AG20443 (cell line): ENCODE measurements at places on chromosomes 3 and 15.

DNA sequence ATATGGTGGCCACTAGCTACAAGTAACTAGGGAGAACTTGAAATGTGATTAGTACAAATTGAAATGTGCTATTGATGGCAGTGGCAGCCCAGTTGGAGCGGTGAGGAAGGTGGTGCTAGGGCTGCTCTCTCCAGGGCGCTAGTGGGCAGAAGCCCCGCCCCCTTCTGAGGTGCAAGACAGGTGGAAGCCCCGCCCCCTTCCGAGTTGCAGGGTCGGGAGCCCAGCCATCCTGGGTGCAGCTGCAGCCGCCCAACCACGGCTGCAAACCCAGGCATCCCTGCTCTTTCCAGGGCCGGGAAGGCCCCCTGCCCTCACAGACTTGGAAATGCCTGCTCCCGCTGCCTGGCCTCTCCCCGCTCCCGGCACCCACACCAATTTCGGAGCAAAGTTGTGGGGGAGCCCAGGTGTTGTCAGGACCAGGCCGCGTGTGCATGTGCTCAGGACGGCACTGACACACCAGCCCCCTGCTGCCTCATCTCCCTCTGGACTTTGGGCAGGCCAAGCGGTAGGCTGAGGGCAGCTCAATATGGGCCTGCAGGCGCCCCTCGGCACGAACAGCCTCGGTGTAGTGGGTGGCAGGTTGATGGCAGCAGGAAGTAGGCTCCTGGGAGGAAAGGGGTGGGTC, 10.0 kb downstream of the ATR start:
- no peak for DNase-seq

- no peak for DNase-seq
Observed at GRCh38 chr3:14685179-14685578, 10.2 kb downstream of the C3orf20 start.

GRCh38 chr3:133895208-133896001, at the start of gene RAB6B:
Gene RAB6B, minus strand, starts transcription at chr3:133895882. Its CDS starts 416 bp downstream, at chr3:133895466.
- DNase-seq, result peak; percentile 94

GRCh38 chr15:54839379-54839778, 357.4 kb downstream of the RSL24D1 start:
- DNase-seq, result no peak

GRCh38 chr3:45612918-45613602, 18.5 kb downstream of the LIMD1 start:
- DNase-seq, result no peak

DNA sequence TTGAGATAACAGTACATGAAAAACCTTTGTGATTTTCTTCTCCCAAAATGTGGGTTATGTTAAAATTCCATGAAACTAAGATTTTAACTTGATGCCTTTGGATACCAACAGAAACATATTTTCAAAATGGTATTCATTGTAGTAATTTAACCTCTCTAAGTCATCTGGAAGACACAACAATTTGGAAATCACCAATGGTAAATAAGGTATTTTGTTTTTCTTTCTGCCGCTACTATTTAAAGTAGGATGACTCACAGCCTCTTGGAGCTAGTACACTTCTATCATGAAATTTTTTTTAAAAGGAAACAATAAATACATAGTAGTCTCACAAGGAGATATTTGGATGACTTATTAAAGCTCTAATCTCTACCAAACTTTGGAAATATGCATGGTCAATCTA, 291.6 kb upstream of the VEPH1 start:
- DNase-seq, result peak; percentile 49

- DNase-seq, result no peak
Observed at GRCh38 chr3:132536442-132537153, 60.5 kb upstream of the ACKR4 start.

DNA sequence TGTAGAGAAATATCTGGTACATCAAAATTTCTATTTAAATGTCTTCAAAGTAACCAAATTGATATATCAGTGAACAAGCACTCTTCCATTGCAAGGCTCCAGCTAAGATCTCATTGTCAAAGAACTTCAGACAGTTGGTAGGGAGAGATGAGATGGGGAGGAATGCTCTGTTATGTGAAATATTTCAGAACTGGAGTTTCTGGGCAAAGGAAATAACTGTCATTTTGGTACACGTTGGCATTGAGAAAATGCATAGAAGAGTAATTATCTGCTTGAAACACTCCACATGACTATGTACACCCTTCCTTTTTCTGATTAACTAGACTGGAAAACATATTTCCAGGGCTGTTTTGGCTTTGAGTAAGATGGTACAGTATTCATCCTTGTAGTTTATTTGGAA, 297.5 kb upstream of the RASGRP1 start:
- no peak for DNase-seq

GRCh38 chr3:98966434-98966833, 64.9 kb upstream of the DCBLD2 start:
- no peak for DNase-seq

DNA sequence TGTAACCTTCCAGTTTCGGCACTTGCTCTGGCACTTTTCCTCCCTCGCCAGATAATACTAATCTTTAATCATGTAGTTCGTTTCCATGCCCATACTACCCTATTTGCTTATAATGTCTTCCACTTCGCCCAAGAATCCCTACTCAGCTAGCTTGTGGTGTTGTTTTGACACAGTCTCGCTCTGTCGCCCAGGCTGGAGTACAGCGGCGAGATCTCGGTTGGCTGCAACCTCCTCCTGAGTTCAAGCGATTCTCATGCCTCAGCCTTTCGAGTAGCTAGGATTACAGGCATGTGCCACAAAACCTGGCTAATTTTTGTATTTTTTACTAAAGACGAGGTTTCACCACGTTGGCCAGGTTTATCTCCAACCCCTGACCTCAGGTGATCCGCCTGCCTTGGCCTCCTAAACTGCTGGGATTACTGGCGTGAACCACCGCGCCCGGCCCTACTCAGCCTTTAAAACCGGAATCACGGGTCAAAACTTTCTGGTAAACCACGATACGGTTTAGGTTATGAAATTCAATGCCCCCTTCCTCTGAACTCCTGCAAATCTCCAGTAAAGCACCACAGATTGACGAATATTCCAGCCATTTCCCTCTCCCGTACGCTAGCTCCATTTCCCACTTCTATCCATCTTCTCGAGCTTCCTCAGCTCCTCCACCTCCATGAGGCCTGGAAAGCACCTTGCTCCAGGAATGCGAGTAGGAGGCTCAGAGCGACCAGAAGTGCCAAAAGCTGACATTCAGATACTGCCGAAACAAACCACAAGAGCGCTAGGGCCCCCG, 878 bp upstream of the RAD51 start:
- no peak for DNase-seq

DNA sequence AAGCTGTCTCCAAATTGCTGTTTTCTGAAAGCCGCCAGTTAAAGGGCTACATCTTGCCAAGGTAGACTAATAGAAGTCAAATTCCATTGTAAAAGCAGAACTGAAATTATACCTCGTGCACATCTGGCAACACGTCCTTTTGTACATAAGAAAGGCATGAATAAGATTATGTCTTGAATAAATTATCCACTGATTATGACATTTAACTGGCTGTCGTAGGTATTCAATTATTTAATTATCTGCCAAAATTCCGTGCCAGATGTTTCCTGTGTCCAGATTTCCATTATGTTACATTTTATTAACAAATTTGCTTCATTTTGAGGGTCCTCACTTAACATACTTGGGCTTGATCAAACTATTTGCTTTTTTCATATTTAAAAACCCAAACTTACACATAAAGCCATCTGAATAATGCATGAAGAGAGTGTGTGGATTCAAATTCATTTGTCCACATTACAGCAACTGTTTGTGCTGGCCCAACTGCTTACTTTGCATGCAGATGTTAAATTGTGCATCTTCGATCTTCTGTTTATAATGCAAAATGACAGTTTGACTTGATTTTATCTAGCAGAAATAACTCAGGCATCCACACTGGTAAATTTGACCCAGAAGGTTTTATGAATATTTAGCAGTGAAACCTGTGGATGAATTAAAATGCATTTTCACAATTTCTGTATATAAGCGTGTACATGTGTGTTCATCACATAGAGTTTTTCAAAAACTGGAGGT, 701.5 kb downstream of the ZNF385D start:
- no peak for DNase-seq

DNA sequence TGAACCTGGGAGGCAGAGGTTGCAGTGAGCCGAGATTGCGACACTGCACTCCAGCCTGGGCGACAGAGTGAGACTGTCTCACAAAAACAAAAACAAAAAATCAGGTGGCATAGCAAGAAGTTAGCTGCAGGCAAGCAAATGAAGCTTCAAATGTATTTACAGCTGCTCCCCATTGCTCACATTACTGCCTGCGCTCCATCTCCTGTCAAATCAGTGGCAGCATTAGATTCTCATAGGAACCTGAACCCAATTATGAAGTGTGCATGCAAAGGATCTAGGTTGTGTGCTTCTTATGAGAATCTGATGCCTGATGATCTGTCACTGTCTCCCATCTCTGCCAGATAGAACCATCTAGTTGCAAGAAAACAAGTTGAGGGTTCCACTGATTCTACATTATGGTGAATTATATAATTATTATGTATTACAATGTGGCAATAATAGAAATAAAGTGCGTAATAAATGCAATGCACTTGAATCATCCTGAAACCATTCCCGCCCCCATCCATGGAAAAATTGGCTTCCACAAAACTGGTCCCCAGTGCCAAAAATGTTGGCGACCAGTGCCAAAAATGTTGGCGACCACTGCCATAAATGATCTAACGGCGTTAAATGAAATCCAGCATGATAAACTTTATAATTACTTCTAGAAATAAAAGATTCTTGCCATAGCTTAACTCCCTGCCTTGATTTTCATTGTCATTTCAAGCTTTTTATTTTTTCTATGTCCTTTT, 616.7 kb upstream of the NAALADL2 start:
- DNase-seq, result no peak

GRCh38 chr3:154273381-154273780, 50.9 kb downstream of the DHX36 start:
- no peak for DNase-seq

DNA sequence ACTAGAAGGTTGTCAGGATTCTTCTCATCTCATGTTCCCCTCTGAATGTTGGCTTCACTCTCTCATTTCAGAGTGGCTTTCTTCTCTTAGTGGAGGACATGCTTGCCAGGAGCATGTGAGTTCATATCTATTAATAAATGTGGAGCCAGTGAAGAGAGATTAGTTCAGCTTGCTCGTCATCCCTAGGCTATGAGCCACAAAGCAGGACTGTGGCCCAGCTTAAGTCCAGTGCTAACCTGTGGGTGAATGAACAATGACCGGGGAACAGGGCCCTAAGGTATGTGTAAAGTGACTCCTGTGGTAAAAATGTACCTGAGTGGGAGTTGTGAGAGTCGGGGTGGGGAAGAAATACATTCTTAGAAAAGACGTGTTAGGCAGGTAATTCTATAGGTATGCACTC, 96.9 kb upstream of the TBL1XR1 start:
- DNase-seq, result peak; percentile 78

GRCh38 chr3:64225695-64226499, 631 bp upstream of the PRICKLE2 start:
- no peak for DNase-seq

DNA sequence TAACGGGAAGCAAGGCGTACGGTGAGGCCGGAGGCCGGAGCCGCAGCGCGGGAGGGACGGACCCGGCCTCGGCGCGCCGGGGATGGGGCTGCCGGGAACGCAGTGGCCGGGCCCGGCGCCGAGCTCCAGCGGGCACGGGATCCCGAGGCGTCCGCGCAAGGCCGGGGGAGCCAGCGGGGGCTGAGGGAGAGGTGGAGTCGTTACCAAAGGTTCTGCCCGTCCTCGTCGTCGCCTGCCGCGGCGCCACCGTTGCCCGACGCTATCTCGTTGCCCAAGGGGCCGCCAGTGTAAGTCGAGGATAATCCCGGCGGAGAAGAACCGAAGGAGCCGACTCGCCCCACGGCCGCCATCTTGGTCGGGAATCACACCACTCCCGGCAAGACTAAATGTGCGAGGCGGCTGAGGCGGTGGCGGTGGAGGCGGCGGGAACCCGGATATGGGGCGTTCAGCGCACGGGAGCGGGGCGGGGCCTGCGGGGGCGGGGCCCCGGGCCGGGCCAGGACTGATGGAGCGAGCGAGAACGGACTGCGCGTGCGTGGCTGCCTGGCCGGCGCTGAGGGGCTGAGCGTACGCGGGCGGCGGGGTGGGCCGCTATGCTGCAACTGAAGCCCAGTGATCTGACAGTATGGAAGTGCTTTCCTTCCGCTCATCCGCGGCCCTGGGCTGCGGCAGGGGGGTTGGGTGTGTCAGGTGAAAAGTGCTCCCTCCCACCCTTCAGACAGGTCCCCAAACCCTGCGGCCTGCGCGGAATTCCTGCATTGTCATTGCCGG, at the start of gene DYNC1LI1:
Gene DYNC1LI1, minus strand, starts transcription at position 438 of the 771 bp plus-strand sequence. Its CDS starts 88 bp downstream, at position 350.
- peak; percentile 99 for DNase-seq

DNA sequence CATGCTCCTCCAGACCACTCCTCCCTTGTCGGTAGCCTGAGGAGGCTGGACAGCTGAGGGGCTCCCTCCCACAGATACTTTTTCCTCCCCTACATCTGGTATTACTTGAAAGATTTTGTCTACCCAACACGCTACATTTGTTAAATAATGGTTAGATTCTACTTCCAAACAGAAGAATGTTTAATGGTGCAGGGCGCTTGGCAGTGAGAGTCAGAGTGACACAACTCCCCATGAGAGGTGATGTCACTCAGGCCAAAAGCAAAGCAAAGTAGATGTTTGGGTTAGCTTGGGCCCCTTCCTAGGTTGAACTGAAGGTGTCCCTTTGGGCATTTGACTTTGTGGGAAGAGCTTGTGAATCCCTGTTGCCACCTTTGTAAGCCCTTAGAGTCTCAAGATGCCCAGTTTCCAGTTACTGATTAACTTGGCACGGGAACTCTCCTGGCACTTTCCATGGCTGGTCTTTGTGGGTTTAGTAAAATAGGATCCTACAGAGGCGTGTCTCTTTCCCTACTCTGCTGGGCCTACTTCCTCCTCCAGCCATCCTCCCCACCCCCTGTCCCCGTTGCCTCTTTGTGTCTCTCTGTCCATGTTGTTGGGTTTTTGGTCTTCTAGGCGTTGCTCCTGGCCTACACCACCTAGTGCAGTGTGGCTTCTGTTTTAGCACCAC, 5.6 kb downstream of the LIMD1 start:
- DNase-seq, result no peak

DNA sequence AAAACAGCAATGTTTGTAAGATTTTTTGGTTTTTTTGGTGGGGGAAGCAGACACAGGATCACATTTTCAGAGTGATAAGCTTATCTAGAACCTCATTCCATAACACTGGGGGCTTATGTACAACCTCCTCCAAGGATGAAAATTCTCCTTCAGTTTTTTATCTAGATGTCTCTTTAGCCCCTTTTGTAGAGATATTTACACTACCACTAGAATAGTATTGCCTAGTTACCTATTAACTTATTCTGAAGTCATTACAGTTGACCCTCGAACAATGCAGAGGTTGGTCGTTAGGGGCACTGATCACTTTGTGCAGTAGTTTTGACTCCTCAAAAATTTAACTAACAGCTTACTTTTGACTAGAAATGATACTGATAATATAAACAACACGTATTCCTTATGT, 32.8 kb downstream of the IFT57 start:
- DNase-seq, result no peak

DNA sequence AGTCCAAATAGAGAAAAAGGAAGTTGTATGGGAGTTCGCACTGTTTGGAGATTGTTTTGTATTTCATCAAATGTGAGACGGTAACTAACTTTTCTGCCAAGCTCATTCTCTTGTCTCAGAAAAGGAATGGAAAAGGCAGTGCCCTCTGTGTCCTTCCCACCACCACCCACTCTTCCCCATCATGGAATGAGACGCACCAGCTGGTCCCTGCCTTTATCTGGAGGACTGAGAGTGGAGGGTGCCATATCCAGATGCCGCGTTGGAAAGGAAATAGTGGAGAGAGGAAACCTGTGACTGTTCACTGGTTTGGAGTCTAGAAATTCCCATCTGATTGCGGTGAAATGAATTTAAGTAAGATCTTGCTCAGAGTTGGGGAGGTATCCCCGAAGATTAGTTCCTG, 3.7 kb upstream of the CCK start:
- DNase-seq, result no peak
